ENCODE measurements at places on chromosomes 11 and 22.
A peak's percentile ranks its signal among the peaks of the same experiment; 100 is the strongest.

DNA sequence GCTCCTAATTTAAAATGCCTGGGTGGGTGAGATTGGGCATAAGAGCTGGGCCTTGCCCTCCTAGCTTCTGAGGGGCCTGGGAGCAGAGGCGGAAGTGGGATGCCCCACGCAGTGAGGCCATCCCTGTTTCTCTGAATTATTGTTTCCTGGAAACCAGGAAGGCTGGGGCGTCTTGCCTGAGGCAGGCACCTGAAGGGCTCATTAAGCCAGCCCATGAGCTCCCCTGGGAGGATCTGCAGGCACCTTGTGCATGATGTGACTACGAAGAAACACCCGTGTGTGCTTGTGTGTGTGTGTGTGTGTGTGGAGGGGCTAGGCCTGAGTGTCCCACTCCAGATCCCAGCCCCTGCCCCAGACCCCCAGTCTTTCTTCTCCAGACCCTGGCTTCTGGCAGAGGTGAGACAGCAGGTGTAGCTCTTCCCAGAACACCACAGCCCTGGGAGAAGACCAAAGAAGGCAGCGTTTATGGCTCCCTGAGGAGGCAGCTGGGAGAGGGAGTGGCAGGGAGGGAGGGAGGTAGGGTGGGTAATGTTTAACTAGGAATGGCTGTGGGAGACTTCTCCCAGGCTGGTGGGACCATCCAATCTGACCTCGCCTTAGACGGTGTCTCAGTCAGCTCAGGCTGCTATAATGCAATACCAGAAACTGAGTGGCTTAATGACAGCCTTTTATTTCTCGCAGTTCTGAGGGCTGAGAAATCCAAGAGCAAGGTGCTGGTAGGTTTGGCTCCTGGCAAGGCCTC, 2.1 kb upstream of the BATF2 start:
- DNase-seq = no peak

GRCh38 chr11:70423523-70424505, 25.5 kb downstream of the CTTN start:
- DNase-seq = no peak

GRCh38 chr11:64233913-64234586, at the start of gene VEGFB:
Gene VEGFB, plus strand, starts transcription at chr11:64234584. Its CDS starts 250 bp downstream, at chr11:64234834.
- no peak for DNase-seq

GRCh38 chr11:32781721-32782120, 12.7 kb downstream of the CCDC73 start:
- no peak for DNase-seq

GRCh38 chr22:49553076-49553475, 274.6 kb downstream of the BRD1 start:
- no peak for DNase-seq

- no peak for DNase-seq
Observed at GRCh38 chr11:115578275-115578674, 74.1 kb upstream of the CADM1 start.

- peak; percentile 46 for DNase-seq
Observed at GRCh38 chr11:84714316-84714780, 912.8 kb downstream of the DLG2 start.

- DNase-seq = peak; percentile 17
Observed at GRCh38 chr11:109071712-109072524, 350.1 kb upstream of the C11orf87 start.

GRCh38 chr11:97259884-97260283, 870.1 kb downstream of the JRKL start:
- no peak for DNase-seq

- DNase-seq = peak; percentile 59
Observed at GRCh38 chr11:112248201-112248600, 12.5 kb downstream of the PLET1 start.

- no peak for DNase-seq
Observed at GRCh38 chr11:128955636-128956035, 13.0 kb upstream of the TP53AIP1 start.

- DNase-seq = no peak
Observed at GRCh38 chr22:21103633-21104032, 57.9 kb downstream of the LRRC74B start.

- DNase-seq = peak; percentile 78
Observed at GRCh38 chr11:76781807-76782530, 1.2 kb upstream of the TSKU start.

DNA sequence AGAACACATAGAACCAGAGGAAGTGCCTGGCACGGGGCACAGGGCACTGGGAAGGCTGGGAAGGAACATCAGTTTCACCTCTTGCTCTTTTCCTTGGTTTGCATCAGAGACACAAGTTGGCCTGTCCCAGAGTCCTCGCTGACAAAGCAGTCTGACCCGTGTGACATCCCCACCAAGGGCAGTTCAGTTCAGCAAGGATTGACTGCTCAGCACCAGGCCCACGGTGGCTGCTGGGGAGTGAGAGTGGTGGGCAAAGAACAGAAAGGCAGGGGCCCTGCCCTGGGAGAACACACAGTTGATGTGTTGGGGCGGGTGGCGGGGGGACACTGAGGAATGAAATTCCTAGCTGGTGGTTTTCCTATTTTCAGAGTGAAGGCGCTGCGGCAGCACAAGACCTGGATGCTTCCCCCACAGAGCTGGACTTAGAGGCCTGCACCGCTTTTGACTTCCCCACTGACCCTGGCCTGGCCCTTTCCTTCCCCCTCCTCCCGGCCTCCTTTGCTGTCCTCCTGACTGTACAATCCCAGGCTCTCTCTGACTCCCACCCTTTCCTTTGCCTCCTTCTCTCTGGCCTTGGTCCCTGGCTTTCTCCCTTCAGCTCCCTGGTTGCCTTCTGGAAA, 2.2 kb upstream of the TMPRSS13 start:
- no peak for DNase-seq

GRCh38 chr22:35660291-35661127, 12.3 kb downstream of the APOL6 start:
- DNase-seq = peak; percentile 34
